GM12891 (cell line): ENCODE measurements at places on chromosomes 7 and 10.

DNA sequence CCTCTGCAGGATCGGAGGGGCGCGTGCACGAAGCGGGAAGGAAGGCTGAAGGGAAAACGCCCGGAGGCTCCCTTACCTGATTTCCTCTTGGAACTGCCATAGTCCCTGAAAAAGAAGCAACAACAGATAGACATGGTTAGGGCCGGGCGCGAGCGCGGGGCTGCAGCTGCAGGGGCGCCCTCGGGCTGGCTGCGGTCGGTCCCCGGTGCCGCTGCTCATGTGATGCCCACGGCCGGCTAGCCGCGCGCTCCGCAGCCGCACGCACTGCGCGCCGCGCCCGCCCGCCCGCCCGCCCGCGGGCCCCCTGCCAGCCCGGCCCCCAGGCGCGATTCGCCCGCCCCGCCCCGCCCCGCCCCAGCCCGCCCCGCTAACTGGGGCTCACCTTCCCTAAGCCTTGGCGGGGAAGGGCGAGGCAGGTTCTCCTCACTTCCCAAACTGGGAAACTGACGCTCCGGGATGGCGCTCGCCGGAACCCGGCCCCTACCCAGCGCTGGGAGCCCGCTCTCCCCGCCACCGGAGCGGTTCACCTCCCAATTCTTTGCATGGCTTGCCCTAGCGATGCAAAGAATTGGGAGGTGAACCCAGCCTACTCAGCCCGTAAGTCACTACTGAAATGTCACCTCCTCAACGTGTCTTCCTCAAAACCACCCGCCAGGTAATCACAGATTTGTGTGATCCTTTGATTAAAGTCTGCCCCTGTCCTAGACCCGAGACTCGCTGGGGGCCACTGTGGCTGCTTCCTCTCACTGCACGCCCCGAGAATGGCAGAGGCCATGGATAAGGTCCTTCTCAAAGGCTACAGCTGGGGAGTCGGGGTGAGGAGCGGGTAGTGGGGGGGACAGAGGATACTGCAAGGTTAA is 162.2 kb downstream of the SH3PXD2A start:
- DNase-seq: peak; percentile 60

DNA sequence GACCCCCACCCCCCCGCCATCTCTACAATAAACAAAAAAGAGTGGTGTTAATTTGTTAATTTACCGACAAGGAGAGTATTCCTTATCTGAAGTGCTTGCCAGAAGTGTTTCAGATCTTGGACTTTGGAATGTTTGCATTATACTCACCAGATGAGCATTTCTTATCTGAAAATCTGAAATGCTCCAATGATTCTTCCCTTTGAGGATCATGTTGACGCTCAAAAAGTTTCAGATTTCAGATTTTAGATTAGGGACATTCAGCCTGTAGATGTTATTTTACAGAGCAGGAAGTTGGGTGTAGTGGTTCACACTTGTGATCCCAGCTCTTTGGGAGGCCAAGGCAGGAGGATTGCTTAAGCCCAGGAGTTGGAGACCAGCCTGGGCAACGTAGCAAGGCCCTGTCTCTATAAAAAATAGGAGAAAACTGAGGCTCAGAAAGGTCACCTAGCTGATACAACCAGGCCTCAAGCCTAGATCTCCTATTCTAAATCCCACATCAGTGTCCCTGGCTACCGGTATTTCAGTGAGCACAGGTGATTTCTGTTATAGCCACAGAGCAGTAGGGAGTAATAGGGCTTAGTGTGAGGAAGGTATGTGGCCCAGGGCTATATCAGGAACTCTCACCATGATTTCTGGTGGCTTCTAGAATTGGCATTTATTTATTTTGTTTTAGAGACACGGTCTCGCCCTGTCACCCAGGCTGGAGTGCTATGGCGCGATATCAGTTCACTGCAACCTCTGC is 35.4 kb downstream of the TMEM120A start:
- DNase-seq: no peak

DNA sequence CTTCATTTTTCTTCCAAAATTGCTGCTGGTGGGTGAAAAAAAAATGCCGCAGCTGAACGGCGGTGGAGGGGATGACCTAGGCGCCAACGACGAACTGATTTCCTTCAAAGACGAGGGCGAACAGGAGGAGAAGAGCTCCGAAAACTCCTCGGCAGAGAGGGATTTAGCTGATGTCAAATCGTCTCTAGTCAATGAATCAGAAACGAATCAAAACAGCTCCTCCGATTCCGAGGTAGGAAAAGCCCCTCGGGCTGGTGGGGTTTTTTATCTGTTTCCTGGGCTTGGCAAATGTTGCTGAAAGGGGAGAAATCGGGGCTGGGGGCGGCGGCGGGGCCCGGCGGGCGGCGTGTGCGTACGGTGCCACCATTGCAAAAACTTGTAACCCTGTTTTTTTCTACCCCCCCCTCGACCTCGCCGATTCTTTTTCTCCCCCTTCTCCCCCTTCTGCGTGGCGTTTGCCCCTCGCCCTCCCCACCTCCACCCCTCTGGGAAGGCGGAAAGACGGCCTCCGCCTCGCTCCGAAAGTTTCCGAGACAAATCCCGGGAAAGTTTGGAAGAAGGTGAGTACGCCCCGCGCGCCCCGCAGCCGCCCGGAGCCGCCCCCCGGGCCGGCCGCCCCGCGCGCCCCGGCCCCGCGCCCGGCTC is 789 bp downstream of the TCF7L2 start:
- DNase-seq: no peak

- DNase-seq: no peak
These were observed 148.2 kb downstream of the KCND2 start for GRCh38 chr7:120421151-120421651.

GRCh38 chr10:87816163-87816897 is 1.7 kb downstream of the ATAD1 start:
- no peak for DNase-seq

DNA sequence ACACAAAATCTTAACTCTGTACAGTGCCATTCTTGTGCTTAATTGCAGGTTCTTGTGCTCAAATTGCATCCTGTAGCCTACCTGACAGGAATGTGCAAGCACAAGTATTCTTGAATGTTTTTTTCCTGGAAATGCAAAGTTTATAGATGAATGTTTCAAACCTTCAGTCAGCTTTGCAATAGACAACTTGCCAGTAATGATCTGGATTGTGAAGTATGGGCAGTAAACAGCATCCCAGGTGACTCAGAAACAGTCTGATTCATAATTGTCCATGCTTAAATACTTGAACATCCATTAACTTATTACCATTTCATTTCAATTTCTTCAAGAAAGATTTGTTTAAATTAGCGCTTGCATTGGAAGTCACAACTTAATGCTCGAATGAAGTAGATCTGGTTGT is 347.2 kb downstream of the SDK1 start:
- DNase-seq: no peak

- no peak for DNase-seq
These were observed 219.2 kb downstream of the ETV1 start for GRCh38 chr7:13770305-13770704.

GRCh38 chr10:116742367-116743265 is at the start of gene HSPA12A:
Gene HSPA12A (minus strand): TSS chr10:116742566. CDS start chr10:116742469, 97 bp downstream.
- peak; percentile 87 for DNase-seq

DNA sequence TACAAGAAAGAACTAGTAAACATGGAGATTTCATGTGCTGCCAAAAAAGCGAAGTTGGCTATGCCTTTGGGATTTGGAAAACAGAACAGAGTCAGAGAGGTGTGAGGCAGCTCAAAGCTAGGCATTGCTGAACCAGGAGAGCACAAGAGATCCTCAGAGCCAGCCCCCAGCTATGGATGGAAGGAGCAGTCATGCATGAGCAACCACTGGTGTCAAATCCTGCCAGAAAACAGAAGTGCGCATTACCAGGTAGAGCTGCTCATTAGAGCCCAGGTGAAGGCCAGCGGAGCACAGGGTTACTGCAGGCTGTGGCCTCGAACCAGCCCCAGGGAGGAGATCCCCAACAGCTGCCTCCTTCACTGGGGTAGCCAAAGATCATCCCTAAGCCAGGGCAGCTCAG is 173.2 kb upstream of the KIAA1217 start:
- no peak for DNase-seq

- DNase-seq: no peak
These were observed 633.2 kb downstream of the TNS3 start for GRCh38 chr7:46948716-46949115.

GRCh38 chr7:81419731-81420130 is 350.1 kb downstream of the HGF start:
- DNase-seq: no peak

- no peak for DNase-seq
These were observed 714.1 kb downstream of the PARD3 start for GRCh38 chr10:34101001-34101400.

DNA sequence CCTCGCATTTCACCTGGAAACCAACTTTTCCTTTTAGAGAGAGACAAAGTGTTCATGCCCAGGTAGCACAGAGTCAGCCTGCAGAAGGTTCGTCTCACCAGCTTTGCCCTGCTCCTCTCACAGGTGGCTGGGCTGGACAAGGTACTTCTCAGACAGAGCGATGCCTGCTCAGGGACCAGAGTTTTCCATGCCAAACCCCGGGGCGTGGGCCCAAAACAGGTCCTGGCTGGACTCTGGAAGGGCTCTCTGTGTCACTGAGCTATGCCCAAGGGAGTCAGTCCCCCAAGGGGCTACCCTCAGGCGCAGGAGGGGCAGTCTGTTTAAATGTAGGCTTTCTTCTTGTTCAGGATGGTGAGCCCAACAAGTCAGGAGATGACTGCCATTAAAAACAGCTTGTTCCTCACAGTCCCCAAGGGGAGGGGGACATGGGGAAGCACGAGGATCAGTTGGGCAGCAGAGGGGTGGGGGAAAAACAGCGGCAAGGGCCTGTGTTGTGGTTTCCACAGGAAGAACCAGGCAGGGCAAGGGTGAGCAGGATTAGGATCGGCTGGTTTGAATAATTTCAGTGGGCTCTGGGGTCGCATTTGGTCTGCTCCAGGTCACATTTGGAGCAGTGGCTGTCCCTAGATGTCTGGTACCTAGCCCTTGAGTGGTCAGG is 55.5 kb upstream of the FIGNL1 start:
- no peak for DNase-seq

GRCh38 chr7:21972397-21972784 is 26.7 kb upstream of the CDCA7L start:
- no peak for DNase-seq
